Umbilical cord (tissue), 2 donors: ENCODE measurements at places on chromosomes 3 and 15. TPM values are rescaled to one million over a fixed set of nuclear protein-coding genes. Genes with fewer than 3 reads are reported as not detected.

GRCh38 chr15:98369081-98369716 lies 279.1 kb upstream of the IGF1R start:
- DNase-seq = no peak

The VEPH1 gene
- total RNA-seq = 11.6 TPM

The CACNA2D3 gene
- 6.3 TPM for total RNA-seq

GRCh38 chr3:188176476-188176875 lies 22.5 kb downstream of the LPP start:
- DNase-seq = no peak

The EPHA3 gene
- 5.5 TPM for total RNA-seq

The ECE2 gene
- total RNA-seq = not detected

The CAPN3 gene
- total RNA-seq = 5.5 TPM

The RTP3 gene
- total RNA-seq = 1.2 TPM

DNA sequence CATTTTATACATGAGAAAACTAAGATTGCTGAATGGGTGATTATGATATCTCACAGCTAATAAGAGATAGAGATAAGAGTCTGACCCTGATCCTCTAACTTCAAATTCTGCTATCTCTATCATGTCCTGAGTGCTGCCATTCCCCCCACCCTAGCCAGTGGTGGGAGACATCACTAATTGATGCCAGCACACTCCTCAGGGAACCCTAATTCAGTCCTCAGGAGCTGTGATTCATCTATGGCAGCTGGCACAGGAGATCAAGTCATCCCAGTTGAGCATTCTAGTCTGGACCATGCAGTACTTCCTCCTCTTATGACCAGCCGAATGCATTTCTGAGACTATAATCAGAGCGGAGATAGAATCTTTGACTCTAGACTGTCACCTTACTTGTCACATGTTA lies 71.9 kb downstream of the SYNM start:
- DNase-seq = peak; percentile 17

DNA sequence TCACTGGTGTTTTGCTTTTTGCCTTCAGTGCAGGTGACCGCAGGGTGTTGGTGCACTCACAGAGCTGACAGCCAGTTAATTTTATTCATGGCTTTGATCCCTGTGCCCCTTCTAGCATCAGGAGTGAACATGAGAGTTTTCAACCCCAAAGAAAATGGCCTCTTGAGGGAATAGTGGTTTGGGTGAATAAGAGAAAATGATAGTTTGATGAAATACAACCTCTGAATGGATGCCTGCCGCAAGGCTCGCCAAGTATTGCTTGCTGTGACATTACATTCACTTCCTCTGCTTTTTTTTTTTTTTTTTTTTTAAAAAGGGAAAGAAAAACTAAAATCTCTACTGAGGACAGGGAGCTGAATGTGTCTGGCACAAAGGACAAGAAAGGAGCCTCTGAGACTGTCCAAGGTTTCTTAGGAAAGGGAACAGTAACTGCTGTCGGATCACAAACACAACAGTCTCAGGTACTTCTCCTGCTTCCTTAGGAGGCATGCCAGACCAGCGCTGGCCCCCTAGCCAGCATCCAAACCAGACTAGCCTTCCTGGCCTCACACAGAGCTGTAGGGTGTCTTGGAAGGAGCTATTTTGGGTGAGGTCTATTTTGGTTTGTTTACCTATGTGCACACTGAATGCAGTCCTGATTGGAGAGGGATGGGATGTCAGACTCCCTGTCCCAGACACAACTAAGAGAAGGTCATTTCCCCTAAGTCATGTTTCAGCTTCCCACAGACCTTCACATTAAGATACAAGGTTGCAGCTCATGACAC lies 29.0 kb downstream of the CCDC80 start:
- DNase-seq = no peak

DNA sequence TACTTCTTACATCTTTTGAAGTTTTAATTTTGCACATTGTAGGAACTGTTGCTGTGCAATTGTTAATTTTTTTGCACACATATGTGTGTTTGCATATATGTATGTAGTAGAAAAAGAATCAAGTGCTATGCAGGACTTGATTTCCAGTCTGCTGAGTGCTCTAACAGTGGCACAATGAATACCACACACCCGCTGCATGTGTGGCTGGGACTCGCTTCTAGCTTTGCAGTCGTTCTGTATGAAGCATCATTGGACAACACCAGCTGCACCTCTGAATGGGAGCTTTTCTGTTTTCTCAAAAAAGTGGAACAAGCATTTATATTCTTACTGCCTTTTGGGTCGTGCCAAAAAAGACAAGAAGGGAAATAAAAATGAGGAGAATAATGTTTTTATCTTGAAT lies 564.7 kb downstream of the FOXP1 start:
- DNase-seq = no peak

- DNase-seq = no peak
Observed at GRCh38 chr3:181604267-181604666, 107.5 kb upstream of the SOX2 start.

The KBTBD13 gene
- total RNA-seq = not detected

The ADAMTS7 gene
- 2.4 TPM for total RNA-seq

DNA sequence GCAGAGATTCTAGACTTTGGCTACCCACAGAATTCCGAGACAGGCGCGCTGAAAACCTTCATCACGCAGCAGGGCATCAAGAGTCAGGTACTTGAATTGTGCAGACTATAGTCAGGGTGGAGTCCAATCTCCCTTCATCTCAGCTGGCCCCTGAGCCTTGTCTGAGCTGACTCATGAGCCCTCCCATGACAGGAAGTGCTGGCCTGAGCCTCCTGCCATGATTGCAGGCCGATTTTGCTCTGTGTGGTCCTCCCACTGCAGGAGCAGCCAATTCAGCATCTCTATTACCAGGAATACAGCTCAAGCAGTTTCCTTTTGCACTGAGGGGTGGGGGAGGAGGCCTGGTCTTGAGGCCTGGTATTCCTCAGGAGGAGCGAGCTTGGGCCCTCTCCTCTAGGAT lies 5.5 kb downstream of the AP2M1 start:
- DNase-seq = no peak

The FOXB1 gene
- 1.2 TPM for total RNA-seq

The INSYN1 gene
- 9.6 TPM for total RNA-seq

- DNase-seq = peak; percentile 38
Observed at GRCh38 chr3:56042326-56042951, 425.8 kb downstream of the ERC2 start.

The RBMS3 gene
- total RNA-seq = 195 TPM
